BE2C (cell line): ENCODE measurements at places on chromosomes 11 and 22.

DNA sequence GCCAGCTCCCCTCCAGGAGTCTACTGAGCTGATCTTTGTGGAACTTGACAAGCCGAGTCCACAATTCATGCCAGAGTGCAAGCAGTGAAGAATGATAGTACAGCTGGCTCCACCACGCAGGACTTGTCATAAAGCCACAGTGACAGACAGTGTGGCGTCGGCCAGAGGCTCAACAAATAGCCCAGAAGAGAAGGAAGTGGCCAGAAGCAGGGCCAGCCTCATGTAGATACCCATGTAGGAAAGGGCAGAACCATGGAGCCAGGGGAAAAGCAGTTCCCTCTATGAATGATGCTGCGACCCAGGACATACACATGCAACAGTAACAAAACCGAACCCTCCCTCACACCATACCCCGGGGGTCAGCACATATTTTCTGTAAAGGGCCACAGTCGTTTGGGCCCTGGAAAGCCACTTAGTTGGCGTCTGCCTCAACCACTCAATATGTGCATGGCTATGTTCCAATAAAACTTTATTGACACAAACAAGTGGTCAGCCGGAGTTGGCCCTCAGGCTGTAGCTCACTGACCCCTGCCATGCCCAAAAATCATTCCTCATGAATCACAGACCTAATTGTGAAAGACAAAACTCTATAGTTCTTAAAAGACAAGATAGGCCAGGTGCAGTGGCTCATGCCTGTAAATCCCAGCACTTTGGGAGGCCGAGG is 161.4 kb downstream of the BRD1 start:
- no peak for DNase-seq

DNA sequence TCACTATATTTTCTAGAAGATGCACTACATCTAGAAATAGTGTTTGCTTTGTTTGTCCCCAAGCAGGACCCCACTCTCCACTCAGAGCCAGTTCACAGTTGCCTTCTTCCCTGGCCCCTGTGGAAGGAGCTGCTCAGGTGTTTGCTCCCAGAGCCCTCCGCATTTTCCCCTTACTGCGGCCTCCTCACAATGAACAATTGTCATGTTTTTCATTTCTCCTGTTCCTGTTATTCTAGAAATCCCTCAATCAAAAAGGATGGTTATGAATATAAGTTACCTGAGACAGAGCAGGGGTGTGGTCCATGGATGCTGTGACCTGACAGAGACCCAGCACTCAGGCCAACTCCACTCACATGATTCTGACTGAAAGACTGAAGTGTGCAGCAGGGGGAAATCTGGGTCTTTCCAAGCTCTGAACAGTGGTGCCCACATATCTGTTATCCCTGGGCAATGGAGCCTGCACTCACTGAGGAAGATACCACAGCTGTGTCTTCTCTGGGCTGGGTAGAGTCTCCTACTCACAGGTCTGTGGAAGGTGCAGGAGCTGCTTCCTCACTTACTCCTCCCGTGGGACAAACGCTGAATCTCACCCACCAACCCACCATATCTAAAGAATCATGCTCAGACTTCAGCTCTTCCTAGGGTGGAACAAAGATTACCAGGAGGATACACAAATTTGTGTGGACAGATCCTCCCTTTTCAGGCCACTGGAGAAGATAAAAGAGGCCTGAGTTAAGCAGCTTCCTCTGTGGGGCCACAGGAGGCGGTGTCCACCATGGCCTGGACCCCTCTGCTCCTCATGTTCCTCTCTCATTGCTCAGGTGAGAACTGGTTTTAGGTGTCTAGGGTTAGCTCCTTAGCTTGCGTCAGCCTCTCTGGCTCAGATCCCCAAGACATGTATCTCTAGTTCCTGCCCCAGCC is 87.1 kb upstream of the TOP3B start:
- DNase-seq, result no peak

GRCh38 chr11:118312328-118312727 is 7.8 kb downstream of the CD3E start:
- no peak for DNase-seq

DNA sequence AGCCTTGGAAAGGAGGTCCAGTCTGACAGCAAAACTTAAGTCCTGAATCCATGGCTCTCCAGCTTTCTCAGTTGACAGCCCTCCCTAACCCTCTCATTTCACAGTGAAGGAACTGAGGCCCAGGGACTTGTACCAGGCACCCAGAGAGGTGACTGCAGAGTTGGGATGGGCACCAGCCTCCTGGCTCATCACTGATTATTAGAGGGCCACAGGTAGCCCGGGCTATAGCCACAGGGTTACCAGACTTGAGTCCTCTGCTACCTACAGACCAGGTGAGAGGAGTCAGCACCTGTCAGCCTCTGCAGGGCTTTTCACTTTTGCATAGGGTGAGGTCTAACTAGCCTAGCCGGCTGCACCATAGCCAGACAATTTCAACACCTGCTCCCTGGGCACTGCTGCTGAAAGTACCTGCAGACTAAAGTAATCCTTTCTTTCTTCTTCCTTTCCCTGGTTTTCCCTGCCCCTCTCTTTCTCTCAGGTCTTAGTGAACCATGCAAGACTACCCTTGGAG is 37.6 kb downstream of the SYT13 start:
- no peak for DNase-seq
